ENCODE measurements at places on chromosomes 2 and 18.

- no peak for ATAC-seq
These were observed 60.6 kb upstream of the ATP8B1 start for GRCh38 chr18:57863706-57864105.

DNA sequence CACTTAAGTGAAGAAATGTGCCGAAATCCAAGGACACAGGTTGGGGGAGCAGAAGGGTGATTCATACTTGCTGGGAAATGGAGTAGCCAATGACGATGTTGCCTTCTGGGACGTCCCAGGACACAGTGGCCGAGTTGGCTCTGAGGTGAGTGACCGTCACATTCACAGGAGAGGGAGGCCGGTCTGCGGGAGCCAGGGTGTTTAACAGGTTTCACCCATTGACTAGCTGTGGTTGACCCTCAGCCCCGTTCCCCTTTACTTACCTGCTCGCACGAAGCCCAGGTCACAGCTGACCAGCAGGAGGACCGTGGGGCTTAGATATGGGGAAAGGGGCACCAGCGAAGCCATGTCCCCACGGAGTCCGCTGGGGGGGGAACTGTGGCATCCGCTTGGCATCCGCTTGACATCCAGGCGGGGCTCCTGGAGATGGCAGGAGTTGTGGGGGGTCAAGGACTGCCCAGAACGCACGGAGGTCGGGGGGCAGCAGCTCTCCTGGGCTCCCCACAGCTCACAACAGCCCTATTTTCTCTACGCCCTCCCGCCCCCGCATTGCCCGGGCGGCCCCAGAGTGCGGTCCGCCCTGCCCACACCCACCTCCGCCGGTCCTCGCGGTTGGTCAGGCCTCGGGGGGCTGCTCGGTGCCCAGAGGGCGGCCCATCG, 586 bp downstream of the FNDC4 start:
- ATAC-seq, result no peak

DNA sequence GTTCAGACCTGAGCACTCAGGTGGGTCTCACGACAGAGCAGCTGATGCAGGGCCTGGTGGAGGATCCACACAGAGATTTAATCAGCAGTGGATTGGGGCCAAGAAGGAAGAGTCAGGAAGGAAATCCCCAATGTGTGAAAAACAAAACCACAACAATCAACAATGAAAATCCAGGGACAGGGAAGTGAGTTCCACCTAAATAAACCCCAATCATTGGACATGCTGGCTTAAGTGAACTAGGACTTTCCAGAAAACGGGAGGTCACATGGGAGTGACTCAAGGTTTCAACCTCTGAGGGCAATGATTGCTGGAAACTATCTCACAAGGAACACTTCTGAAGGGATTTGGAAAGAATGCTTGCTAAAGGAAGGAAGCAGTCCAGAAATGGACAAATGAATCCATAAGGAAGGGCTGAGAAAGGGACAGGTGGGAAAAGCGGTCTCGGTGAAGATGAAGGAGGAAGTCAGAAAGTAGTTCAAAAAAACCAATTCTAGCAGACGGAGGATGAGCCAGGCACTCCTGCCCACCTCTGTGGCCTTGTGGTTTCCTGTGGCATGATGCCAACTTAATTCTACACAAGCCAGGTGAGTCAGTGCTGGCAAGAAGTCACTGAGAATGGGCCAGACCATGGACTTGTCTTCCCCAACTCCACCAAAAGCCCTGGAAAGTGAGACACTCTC, 15.4 kb upstream of the XDH start:
- no peak for ATAC-seq

DNA sequence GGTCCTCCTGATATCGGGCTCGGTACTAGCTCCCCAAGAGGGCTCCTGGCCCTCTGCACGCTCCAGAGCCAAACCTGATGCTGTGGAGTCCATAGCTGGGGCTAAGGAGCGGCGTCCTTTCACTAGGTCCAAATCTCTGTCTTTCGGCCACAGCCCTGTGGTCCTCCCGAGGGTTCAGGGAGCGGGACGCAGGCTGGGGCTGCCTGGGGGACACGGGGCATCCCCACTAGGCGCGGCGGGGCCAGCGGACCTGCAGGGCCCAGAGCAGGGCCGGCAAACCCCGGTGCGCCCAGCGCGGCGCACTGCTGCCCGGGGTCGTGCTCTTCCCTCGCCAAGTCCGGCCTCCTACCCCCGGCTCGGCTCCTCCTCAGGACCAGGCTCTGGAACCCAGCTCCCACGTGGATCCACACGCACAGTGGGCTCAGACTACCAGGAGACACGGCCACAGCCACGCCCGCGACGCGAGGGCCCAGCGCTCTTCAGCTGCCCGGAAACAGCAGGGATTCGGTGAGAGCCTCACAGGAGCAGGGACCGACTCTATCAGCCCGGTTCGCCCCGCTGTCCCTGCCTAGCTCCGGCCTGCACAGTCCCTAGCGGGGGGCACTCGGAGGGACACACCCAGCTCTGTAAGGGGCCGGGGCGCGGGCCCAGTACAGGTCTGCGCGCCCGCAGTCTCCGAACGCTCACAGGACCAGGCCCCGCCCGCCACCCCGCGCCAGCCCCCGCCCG, 593 bp downstream of the ZNF514 start:
- peak; percentile 81 for ATAC-seq

- no peak for ATAC-seq
These were observed 6.6 kb upstream of the KLHL23 start for GRCh38 chr2:169727065-169727464.

DNA sequence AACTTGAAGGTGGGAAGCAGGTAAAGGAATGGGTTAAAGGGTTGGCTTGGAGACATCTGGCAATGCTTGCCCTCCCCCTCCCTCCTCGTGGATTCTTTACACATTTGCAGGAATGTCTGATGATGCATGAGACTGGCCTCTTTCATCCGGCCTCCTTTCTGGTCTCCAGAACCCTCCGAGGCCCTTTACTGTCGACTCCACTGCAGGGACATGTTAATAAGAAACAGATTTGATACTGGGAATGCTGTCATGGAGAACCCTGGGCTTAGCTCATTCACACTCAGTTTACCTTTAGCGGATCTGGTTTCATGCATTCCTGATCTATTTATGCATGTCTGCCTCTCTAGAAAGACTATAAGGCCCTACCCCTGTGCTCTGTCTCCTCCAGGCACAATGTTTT, 238.7 kb downstream of the TGIF1 start:
- ATAC-seq, result no peak

DNA sequence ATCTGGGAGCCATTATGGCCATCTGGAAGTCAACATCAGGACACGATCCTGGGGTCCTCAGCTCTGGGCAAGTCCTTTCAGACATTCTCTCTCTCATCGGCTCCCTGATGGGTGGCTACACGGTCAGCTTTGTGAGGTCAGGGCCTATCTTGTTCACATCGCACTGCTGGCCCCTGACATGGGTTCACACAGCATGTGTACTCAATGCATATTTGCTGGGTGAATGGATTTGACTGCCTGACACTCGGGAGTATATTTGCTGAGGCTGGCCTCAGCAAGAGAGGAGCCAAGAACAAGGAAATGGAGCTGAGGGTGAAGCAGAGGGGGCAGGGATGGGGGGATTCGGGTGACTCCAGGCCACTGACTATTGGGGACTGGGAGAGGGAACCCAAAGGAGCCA, 50.5 kb downstream of the SLC4A5 start:
- no peak for ATAC-seq

DNA sequence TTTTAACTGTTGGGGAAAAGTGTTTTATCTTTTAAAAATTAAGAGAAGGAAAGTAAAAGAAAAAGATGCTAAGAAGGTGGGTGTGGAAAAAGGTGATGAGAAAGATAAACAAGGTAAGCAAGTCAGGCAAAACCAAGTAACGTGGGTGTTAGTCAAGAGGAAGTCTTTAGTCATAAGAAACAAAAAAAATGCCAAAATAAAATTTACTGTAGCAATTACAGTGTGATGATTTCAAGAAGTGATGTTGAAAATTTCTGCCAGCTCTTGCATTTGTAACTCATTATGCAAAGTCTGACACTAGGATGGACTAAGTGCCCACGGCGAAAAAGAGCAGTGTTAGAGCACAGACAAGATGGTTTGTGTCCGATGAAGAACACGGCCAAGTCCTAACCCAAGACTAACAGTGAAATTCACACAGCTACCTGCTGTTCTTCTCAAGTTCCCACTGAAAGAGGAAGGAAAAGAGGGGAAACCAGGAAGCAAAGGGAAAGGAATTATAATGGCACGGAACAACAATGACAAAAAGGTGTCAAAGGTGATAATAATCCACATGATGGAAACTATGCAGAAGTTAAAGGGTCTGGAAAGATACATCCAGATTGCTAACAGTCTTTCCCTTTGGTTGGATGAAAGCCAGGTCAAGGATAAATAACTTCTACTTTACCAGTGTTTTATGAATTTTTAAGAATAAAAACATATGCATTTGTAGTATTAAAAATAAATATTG, 34.1 kb downstream of the NOL10 start:
- ATAC-seq, result no peak

- peak; percentile 40 for ATAC-seq
These were observed 81.1 kb upstream of the ZNF397 start for GRCh38 chr18:35159782-35160181.

GRCh38 chr18:42201137-42201536, 246.1 kb downstream of the PIK3C3 start:
- no peak for ATAC-seq

DNA sequence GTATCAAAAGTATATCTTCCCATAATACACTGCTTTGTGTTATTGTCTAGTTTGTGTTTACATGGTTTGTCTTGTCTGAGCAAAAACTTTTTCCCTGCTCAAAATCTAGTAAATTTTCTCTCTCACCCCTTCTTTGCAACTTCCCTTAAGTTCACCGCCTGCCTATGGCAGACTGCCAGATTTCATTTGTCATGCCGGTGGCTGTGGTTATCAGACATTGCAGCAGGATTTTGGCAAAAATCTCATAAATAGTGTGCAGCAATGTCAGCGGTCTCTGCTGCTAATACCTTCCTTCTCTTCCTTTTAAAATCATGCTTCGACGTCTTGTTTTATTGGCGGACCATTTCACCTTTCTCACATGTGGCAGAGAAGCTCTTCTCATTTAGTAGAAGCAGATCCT, 45.6 kb upstream of the TMEM178A start:
- ATAC-seq, result no peak

- ATAC-seq, result no peak
These were observed 3.7 kb downstream of the STK17B start for GRCh38 chr2:196167666-196168065.

GRCh38 chr18:59265974-59266369, 7.3 kb downstream of the RAX start:
- no peak for ATAC-seq

GRCh38 chr2:206728277-206729199, 10.3 kb upstream of the DYTN start:
- ATAC-seq, result no peak

GRCh38 chr18:29512203-29512602, 1335.3 kb upstream of the CDH2 start:
- no peak for ATAC-seq

Measured in stimulated activated memory B cell treated with anti-CD40 and anti-IgM and Interleukin-4, amounts not matched to agents 10 μg/mL and 1 μg/mL and 100 μg/mL, for 72 hours (primary cell).